ENCODE measurements at places on chromosomes 5 and 9. TPM values are rescaled to one million over a fixed set of nuclear protein-coding genes. Genes with fewer than 3 reads are reported as not detected.

Gene ZDHHC11
- total RNA-seq = 6.0 TPM

Gene PCDHB4
- 1.5 TPM for total RNA-seq

Gene SPRY4
- total RNA-seq = 32.2 TPM

Gene DAB2IP
- 72.2 TPM for total RNA-seq

Gene MVB12B
- total RNA-seq = 6.6 TPM

Gene SLU7
- total RNA-seq = 38.7 TPM
